ENCODE measurements at places on chromosomes 7 and 10. TPM values are rescaled to one million over a fixed set of nuclear protein-coding genes. Genes with fewer than 3 reads are reported as not detected.
A peak's percentile ranks its signal among the peaks of the same experiment; 100 is the strongest.

Gene CTAGE15
- 2.7 TPM for total RNA-seq

- DNase-seq = no peak
These were observed 40.0 kb upstream of the SRI start for GRCh38 chr7:88259656-88260380.

Gene CDC14C
- total RNA-seq = 0.17 TPM

- DNase-seq = no peak
These were observed 93.2 kb upstream of the MYL10 start for GRCh38 chr7:101722247-101722646.

GRCh38 chr7:157609932-157610640 lies 273.3 kb downstream of the DNAJB6 start:
- DNase-seq = no peak

GRCh38 chr7:113179313-113179712 lies 61.0 kb upstream of the SMIM30 start:
- peak; percentile 3 for DNase-seq

Gene SEMA4G
- 3.7 TPM for total RNA-seq

DNA sequence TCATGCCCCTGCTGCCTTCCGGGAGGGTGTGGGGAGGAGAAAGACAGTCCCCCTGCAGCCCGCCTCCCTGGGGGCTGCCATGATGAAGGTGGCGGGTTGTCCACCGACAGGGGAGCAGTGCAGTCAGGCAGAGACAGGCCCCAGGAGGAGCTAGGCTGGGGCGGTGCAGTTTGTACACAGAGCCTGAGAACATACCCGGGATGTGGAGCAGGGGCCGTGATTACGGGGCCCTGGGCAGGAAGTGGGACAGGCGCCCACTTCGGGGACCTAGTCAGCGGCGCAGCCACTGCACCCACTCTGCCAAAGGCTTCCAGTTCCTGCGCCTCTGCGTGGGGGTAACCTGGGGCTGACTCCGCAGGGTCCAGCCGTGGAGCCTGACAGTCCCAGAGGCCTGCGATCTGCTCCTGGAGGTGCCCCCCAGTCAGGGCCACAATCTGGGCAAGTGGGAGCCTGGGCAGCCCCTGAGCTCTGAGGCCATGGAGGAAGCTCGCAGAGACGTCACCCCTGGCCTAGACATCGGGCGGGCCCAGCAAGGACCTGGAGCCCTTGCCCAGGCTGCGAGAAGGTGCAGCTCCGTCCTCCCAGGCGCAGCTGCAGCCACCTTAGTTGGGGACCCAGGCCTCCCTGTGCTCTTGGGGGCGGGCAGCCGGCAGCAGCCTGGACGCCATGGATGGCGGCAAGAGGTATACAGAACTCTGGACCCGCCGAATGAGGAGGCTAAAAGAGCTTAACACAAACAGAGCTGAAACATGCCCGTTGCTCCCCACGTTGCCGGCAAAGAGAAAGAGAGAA lies 1356.8 kb downstream of the XPNPEP1 start:
- no peak for DNase-seq

- DNase-seq = no peak
These were observed 11.9 kb upstream of the PLEKHS1 start for GRCh38 chr10:113739577-113739976.

Gene SRI
- 183 TPM for total RNA-seq

Gene NKX2-3
- total RNA-seq = not detected
